ENCODE measurements at places on chromosomes 11 and 22. TPM values are rescaled to one million over a fixed set of nuclear protein-coding genes. Genes with fewer than 3 reads are reported as not detected.

DNA sequence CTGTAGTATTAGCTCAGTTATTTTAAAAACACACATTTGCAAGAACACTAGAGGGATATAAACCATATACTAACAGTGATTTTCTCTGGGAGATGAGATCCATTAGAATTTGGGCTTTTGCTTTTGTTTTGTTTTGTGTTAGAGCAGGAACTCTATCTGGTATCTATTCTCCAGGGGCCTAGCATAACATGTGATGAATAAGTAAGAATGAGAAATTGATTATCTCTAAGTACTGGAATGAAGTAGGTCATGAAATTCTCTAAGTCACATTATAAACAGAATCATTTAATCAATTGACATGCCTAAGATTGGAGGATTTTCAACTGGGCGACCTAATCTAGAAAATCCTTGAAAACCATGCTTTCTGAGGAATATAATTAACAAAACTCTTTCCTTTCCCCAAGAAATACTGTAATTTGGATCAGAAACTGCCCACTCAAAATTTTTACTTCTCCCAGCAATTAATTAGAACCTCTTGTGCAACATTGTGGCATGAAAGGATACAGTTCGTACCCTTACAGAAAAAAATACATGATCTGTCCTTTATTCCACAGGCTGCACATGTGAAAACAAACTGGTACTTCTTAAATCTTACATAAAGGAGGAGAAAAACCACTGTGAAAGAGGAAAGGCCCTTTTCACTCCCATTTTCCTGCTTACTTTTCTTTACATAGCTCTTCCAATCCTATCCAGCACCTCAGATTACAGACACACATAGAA, 93.5 kb downstream of the MRTFA start:
- no peak overlapping the region for H3K27ac ChIP-seq
- no peaks in the 10 kb centered on the region for H3K27me3 ChIP-seq
- peaks cover 16% of the 10 kb centered on the region for H3K4me1 ChIP-seq

DNA sequence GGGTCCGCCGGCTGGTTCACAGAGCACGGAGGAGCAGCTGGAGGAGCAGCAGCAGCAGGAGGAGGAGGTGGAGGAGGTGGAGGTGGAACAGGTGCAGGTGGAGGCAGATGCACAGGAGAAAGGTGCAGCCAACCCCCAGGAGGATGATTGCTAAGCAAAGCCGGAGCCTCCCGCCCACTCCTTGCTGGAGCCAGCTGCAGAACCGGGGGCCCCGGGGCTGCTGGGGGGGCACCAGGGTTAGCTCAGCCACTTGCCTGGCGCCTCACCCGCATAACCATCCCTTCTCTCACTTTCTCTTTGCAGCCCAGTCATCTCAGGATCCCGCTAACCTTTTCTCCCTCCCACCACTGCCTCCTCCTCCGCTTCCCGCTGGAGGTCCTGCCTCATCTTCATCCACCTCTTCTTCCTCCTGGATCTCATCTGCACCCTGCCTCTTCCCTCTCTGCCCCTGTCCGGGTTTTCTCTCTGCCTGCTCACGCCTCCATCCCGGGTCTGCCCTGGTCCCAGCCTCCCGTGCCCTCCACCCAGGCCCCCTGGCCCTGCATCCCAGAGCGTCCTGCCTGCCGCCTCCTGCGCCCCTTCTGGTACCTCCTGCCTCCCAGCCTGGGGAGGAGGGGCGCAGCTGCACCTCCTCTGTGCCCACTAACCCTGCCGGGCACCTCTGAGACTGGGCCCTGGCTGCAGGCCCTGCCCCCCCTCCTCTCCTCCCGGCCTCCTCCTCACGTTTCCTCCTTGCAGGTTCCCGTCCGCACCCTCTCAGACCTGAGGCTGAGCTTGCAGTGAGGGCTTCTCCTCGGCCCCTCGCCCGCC, 9.5 kb downstream of the KCTD17 start:
- H3K27ac ChIP-seq = peak overlapping the region; percentile 36
- no peak overlapping the region for H3K4me3 ChIP-seq

DNA sequence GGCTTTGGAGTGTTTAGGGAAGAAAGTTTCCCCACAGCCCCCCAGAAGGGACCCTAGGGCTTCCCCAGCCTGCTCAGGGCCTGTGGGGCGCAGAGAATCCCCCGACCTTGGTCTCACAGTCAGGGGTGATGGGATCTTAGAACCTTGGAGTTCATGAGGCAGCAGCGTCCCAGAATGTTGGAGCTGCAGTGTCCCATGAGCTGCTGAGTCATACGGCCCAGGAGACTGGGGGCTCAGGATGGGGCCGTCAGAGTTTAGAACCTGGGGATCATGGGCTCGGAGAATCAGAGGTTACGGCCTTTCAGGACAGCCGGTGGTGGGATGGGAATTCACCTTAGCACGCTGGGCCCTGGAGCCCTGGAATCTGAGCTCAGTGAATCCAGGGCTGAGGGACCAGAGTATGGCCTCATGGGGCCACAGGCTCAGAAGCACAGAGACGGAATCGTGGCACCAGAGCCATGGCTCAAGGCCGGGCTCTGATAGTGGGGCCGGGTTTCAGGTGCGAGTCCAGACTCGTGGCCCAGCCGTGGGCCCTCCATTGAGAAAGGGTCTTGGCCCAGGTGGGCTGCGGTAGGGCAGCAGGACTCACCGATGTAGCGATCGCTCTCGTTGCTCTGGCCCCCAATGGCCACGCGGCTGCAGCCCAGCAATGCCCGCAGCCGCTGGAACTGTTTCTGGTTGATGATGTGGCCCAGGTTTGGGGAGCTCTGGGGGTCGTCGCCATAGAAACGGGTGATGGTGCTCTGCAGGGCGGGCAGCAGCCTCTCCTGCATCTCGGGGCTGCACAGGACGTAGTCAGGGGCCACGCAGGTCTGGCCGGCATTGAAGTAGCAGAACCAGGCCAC, 9.5 kb downstream of the ALDH3B2 start:
- no peak overlapping the region for H3K4me3 ChIP-seq
- no peaks in the 10 kb centered on the region for H3K36me3 ChIP-seq
- H3K4me1 ChIP-seq = no peaks in the 10 kb centered on the region
- DNase-seq = no peak
- no peaks in the 10 kb centered on the region for H3K27me3 ChIP-seq

DNA sequence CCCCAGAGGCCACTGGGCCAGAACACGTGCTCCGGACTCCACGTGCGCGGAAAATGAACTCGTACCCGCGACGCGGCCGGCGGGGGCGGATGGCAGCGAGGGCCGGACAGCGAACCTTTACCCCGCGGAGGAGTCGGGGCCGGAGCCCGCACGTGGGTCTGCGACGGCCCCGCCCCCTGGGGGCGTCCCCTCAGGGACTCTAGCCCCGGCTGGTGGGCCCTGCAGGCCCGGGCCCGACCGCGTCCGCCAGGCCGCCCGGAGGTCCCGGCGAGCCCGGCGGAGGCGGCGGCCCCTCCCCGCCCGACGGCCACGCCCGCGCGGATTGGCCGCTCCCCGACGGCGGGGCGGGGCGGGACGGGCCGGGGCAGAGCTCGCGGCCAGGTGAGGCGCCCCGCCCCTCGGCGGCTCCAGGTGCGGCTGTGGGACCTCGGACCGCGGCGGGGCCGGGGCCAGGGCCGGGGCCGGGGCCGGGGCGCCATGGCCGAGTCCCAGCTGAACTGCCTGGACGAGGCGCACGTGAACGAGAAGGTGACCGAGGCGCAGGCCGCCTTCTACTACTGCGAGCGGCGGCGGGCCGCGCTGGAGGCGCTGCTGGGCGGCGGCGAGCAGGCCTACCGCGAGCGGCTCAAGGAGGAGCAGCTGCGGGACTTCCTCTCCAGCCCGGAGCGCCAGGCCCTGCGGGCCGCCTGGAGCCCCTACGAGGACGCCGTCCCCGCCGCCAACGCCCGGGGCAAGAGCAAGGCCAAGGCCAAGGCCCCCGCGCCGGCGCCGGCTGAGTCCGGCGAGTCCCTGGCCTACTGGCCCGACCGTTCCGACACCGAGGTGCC, at the start of gene FAM83F:
Gene FAM83F, plus strand, starts transcription at position 389 of the 827 bp plus-strand sequence. Its CDS starts 89 bp downstream, at position 478.
- peak within 1 kb of the TSS; percentile 16 for H3K4me3 ChIP-seq
- H3K36me3 ChIP-seq = no peaks in the 10 kb centered on the region
- H3K27ac ChIP-seq = no peak within 1 kb of the TSS
- H3K27me3 ChIP-seq = peaks cover 38% of the 10 kb centered on the region

- H3K4me1 ChIP-seq = no peaks in the 10 kb centered on the region
- DNase-seq = no peak
- H3K27ac ChIP-seq = no peak overlapping the region
- no peak overlapping the region for H3K4me3 ChIP-seq
These were observed 49.9 kb downstream of the TENM4 start for GRCh38 chr11:79390923-79391322.

- no peaks in the 10 kb centered on the region for H3K36me3 ChIP-seq
- H3K27me3 ChIP-seq = no peaks in the 10 kb centered on the region
- H3K27ac ChIP-seq = peak overlapping the region; percentile 69
- no peak overlapping the region for H3K4me3 ChIP-seq
These were observed 53.6 kb downstream of the SCUBE1 start for GRCh38 chr22:43289531-43289963.

- peaks cover 29% of the 10 kb centered on the region for H3K27me3 ChIP-seq
- H3K4me1 ChIP-seq = no peaks in the 10 kb centered on the region
- H3K36me3 ChIP-seq = no peaks in the 10 kb centered on the region
- no peak overlapping the region for H3K27ac ChIP-seq
- H3K4me3 ChIP-seq = no peak overlapping the region
- DNase-seq = peak; percentile 68
These were observed 4.9 kb upstream of the CELSR1 start for GRCh38 chr22:46542011-46542985.

- H3K27me3 ChIP-seq = peaks cover 5% of the 10 kb centered on the region
- no peak overlapping the region for H3K27ac ChIP-seq
- H3K36me3 ChIP-seq = no peaks in the 10 kb centered on the region
- H3K4me1 ChIP-seq = no peaks in the 10 kb centered on the region
- no peak overlapping the region for H3K4me3 ChIP-seq
These were observed 7.4 kb downstream of the DUSP8 start for GRCh38 chr11:1564535-1565172.

DNA sequence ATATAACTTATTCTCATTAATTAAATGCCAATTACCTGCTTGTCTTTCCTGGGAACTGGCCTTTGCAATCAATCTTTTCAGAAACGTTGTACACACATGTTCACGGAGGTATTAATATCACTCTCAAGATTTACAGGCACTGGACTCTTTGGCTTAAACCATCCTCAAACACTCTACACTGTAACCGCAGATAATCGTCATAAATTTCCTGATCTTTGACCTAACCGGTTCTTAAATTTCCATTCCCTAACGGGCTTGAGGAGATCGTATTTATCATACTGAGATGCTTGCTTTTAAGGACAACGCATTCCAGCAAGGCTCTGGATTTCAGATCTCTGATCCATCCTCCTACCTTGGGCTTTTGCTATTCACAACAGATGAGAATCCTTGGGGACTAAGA, 72.8 kb downstream of the ARL14EP start:
- no peaks in the 10 kb centered on the region for H3K36me3 ChIP-seq
- no peak overlapping the region for H3K27ac ChIP-seq
- no peak for DNase-seq
- no peak overlapping the region for H3K4me3 ChIP-seq
- H3K27me3 ChIP-seq = no peaks in the 10 kb centered on the region
- no peaks in the 10 kb centered on the region for H3K4me1 ChIP-seq

GRCh38 chr22:42808521-42808920, 48.6 kb downstream of the ARFGAP3 start:
- DNase-seq = no peak
- H3K27ac ChIP-seq = no peak overlapping the region
- H3K27me3 ChIP-seq = no peaks in the 10 kb centered on the region
- peaks cover 5% of the 10 kb centered on the region for H3K4me1 ChIP-seq
- H3K36me3 ChIP-seq = peaks cover 13% of the 10 kb centered on the region
- H3K4me3 ChIP-seq = no peak overlapping the region

GRCh38 chr22:23263651-23264555, 83.6 kb downstream of the BCR start:
- H3K4me3 ChIP-seq = no peak overlapping the region
- DNase-seq = peak; percentile 45
- no peaks in the 10 kb centered on the region for H3K27me3 ChIP-seq
- peak overlapping the region; percentile 79 for H3K27ac ChIP-seq
- H3K36me3 ChIP-seq = no peaks in the 10 kb centered on the region
- H3K4me1 ChIP-seq = peaks cover 8% of the 10 kb centered on the region

DNA sequence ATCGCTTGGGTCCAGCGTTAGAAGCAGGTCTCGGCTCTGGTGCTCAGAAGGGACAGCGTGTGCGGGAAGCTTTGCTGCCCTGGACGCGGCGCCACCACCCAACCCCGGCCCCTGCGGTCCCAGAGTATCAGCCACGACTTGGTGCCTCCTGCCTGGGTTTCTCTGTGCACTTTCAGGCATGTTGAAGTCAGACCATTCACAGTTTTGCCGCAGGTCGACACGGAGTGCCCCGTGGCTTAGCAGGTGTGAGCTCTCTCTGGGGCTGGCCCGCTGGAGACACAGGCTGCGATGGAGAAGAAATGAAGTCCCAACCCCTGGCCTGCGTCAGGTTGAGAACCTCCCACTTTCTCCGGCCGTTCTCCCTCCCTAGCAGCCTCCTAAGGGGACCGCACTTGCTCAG, 494.5 kb downstream of the BRD1 start:
- DNase-seq = no peak
- H3K36me3 ChIP-seq = no peaks in the 10 kb centered on the region
- no peak overlapping the region for H3K4me3 ChIP-seq
- no peaks in the 10 kb centered on the region for H3K27me3 ChIP-seq
- no peaks in the 10 kb centered on the region for H3K4me1 ChIP-seq
- no peak overlapping the region for H3K27ac ChIP-seq

GRCh38 chr11:93324500-93324899, 6.0 kb upstream of the DEUP1 start:
- H3K4me1 ChIP-seq = no peaks in the 10 kb centered on the region
- no peak overlapping the region for H3K4me3 ChIP-seq
- no peaks in the 10 kb centered on the region for H3K36me3 ChIP-seq
- peaks cover 20% of the 10 kb centered on the region for H3K27me3 ChIP-seq
- H3K27ac ChIP-seq = no peak overlapping the region

- no peaks in the 10 kb centered on the region for H3K36me3 ChIP-seq
- DNase-seq = no peak
- H3K27me3 ChIP-seq = peaks cover 2% of the 10 kb centered on the region
- H3K4me3 ChIP-seq = no peak overlapping the region
- no peak overlapping the region for H3K27ac ChIP-seq
These were observed 16.8 kb upstream of the LDLRAD3 start for GRCh38 chr11:35927104-35927503.

Gene C22orf23
- total RNA-seq = not detected

Gene FREY1
- total RNA-seq = 3.9 TPM

Gene OSBPL5
- 12.0 TPM for total RNA-seq

Gene PDE2A
- 0.40 TPM for total RNA-seq

Gene SYT13
- total RNA-seq = not detected

Gene TTC36
- total RNA-seq = 1.8 TPM

Gene SPON1
- 1.6 TPM for total RNA-seq

Data from activated CD4-positive, alpha-beta T cell treated with anti-CD3 and anti-CD28 coated beads, Interleukin-2, amount 10 ng/mL, durations not matched to agents 7 days and 5 days (primary cell).